T-helper 2 cell (primary cell): ENCODE measurements at places on chromosomes 3 and 15.
A peak's percentile ranks its signal among the peaks of the same experiment; 100 is the strongest.

- DNase-seq: no peak
These were observed 37.9 kb downstream of the MAP3K13 start for GRCh38 chr3:185400866-185401265.

DNA sequence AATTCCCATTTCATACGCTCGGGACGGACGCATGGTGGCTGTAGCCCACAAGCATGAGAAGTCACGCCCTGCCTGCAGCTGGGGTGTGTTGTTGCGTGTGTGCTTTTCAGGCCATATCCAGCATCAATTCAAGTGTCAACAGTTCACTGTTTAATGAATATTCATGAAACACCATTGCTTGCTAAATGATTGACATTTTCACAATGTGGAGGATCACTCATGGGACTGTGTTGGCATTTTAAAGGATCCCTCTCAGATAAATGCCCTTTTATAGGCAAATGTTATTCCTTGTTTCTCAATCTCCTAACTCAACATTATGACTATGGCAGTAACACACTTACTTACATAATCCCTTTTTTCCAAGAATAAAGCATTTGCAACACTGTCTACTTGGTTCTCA is 511.3 kb downstream of the GABRG3 start:
- DNase-seq: no peak

- no peak for DNase-seq
These were observed 836.2 kb downstream of the AGBL1 start for GRCh38 chr15:86915811-86916331.

- no peak for DNase-seq
These were observed 4.8 kb downstream of the PLCB2 start for GRCh38 chr15:40302981-40303380.

DNA sequence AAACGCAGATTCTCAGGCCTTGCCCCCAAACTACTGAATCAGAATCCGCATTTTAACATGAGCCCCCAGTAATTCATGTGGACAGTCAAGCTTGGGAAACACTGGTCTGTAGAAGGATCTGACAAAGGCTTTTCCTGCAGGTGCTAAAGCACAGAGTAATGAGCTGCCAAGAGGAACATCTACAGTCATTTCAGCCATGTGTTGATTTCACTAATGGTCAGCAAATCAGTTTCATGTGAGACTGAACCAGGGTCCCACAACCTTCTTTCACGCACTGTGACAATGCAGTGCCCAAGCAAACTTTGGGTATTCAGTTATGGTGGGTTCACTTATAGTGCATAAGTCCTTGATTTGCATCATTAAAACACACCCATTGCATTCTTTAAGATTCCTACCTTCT is 237.6 kb downstream of the TUSC7 start:
- no peak for DNase-seq

GRCh38 chr15:40538976-40539375 is 25.9 kb downstream of the CCDC32 start:
- DNase-seq: no peak

DNA sequence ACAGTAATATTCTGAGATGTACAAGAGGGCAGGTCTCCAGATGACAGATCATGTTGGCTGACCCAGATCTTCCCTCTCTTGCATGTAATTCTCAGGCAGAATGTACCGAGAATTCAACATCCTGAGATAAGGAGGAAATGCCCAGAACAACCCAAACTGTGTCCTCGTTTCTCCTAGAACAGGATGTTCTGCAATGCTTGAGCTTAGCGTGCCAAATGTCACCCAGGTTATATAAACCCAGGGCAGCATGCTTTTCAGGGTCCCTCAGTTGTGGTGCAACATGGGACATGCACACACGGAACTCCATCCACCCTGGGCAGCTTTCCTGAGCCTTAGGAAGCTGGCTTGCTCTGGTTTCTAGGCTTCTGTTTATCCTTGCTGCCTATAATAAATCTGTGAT is 102.1 kb upstream of the CMC1 start:
- DNase-seq: no peak

- no peak for DNase-seq
These were observed 111.2 kb upstream of the KLHL25 start for GRCh38 chr15:85905751-85906450.

- DNase-seq: no peak
These were observed 34.8 kb upstream of the RASA2 start for GRCh38 chr3:141452045-141452444.

DNA sequence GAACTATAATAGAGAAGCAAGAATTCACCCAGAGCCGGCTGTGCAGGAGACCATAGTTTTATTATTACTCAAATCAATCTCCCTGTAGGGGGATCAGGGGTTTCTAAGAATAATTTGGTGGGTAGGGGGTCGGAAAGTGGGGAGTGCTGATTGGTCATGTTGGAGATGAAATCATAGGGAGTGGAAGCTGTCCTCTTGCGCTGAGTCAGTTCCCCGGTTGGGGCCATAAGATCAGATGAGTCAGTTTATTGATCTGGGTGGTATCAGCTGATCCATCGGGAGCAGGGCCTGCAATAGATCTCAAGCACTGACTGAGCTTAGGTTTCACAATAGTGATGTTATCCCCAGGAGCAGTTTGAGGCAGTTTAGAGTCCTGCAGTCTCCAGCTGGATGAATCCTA is 97.0 kb upstream of the SNRPN start:
- DNase-seq: no peak

DNA sequence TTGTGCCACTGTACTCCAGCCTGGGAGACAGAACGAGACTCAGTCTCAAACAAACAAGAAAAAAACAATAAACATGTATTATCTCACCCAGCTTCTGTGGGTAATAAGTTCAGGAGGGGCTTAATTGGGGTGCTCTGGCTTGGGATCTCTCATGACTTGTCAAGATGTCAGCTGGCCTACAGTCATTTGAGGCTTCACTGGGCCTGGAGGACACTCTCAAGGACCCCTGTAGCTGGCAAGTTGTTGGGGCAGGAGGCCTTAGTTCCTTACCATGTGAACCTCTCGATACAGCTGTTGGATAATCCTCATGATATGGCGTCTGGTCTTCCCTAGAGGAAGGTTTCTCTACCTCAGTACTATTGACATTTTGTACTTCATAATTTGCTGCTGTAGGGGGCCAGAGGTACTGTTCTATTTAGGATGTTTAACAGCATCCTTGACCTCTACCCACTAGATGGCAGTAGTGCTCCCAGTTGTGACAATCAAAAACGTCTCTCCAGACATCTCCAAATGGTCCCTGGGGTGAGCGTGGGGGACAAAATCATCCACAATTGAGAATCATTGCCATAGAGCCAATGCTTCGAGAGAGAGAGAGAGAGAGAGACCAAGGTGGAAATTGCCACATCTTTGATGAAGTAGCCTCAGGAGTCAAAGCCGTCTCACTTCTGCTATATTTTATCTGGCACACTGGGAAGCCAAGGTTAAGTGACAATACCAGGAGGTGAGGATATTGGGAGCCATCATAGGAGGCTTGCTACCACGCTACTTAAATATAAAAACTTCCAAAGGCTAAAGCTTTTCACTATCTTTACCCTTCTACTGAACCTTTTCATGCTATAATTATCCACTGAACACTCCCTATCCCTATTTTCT is 23.9 kb upstream of the SLTM start:
- peak; percentile 45 for DNase-seq

DNA sequence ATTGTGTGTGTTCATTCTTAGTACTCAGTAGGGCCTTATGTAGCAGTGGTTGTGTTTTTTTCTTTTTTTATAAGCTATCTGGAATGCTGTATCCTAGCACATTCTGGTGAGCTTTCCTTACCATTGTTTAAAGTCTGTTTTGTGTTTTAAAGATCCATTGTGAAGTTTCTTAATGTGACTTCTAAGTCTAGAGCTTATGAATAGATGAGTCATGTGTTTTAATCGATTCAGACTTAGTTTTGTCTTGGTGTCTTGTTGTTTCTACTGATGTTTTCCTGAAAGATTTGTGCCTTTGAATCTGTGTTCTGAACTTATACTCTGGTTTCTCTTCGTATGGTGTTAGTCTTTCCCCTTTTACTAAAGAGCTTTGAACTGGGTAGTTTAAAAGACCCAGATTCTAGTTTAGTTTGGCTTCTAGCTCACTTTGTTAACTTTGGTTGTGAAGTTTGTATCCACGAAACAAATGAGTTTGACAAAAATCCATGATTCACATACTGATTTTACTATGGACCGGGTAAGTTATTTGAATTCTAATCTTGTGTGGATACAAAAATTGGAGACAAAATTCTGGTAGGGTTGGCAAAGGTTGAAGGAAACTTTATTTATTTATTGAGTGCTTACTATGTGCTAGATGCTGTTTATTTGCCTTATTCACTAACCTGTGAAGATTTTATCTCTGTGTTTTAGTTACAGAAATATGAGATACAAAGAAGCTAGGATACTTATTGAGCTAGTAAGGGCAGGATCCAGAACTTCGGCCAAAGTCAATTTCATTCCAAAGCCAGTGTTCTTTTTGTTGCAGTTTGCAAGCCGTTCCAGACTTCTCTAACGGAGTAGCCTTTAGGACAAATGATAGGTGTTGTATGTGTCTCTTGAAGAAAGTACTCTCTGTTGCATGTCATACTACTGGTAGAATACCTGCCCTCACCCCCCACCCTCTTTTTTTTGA is 24.8 kb downstream of the AKAP13 start:
- no peak for DNase-seq
